Fibroblast of villous mesenchyme (primary cell): ENCODE measurements at places on chromosomes 13 and 19.

GRCh38 chr19:40302224-40303011, 17.3 kb upstream of the AKT2 start:
- no peak for DNase-seq

- no peak for DNase-seq
These were observed 587.9 kb downstream of the LMO7 start for GRCh38 chr13:76223999-76224398.

GRCh38 chr13:41061914-41062837, 867 bp downstream of the WBP4 start:
- DNase-seq: peak; percentile 89

DNA sequence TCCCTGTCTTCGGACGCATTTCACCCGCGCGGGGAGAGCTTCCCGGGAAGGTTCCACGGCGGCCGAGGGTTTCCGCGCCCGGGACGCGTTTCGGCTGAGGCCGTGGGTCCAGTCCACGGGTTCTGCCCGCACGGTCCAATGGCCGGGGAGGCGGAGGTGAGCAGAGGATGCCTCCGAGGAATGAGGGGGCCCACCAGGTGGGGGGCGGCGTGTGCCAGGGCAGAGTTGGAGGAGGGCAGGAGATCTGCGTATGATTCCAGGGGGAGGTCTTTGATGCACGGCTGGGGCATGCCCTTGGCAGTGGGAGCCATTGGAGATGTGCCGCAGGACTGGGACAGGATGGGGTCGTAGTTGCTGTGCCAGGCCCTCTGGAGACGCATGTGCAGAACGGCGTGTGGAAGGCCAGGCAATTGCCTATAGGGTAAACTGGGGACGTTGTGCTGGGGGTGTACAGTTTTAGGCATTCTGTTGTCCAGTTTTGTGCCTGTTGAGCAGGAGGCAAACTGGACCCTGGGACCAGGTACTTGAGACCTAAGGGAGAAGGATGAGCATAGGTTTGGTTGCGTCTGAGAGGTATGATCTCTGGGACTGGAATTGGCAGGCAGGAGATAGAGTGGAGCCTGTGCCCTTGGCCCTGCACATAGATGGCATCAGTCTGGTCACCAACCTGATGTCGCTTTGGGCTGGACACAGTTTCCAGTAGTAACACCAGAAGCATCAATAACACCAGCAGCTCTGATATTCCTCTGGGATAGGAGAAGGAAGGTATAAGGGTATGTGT, 751 bp downstream of the ZNF584 start:
- no peak for DNase-seq

DNA sequence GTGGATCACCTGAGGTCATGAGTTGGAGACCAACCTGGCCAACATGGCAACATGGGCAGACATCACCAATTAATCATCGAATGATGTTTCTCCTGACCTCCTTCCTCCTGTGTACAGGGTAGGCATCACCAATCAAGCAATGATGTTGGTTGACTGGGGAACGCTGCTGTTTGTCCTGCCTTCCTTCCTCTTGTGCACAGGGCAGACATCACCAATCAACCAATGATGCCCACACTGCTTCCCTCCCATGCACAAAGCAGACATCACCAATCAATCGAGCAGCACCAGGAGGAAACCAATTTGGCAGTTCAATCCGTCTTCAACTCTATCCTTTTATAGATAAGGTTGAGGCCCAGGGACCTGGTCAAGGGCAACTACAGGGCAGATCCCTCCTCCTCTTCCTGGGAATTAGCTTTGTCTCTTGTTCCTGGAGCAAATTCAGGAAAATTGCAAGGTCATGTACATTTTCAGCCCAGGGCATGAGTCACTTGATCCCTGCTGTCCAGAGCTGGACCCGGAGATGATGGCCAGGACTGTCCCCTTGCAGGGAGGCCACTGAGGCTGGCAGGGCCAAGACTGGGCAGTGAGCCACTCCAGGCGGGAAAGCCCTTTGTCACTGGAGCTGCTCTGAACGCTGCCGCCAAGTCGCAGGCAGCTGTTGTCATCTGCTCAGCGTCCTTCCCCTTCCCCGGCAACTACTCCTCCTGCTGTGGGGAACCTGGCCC, 5.3 kb upstream of the CSNK1G2 start:
- DNase-seq: no peak

DNA sequence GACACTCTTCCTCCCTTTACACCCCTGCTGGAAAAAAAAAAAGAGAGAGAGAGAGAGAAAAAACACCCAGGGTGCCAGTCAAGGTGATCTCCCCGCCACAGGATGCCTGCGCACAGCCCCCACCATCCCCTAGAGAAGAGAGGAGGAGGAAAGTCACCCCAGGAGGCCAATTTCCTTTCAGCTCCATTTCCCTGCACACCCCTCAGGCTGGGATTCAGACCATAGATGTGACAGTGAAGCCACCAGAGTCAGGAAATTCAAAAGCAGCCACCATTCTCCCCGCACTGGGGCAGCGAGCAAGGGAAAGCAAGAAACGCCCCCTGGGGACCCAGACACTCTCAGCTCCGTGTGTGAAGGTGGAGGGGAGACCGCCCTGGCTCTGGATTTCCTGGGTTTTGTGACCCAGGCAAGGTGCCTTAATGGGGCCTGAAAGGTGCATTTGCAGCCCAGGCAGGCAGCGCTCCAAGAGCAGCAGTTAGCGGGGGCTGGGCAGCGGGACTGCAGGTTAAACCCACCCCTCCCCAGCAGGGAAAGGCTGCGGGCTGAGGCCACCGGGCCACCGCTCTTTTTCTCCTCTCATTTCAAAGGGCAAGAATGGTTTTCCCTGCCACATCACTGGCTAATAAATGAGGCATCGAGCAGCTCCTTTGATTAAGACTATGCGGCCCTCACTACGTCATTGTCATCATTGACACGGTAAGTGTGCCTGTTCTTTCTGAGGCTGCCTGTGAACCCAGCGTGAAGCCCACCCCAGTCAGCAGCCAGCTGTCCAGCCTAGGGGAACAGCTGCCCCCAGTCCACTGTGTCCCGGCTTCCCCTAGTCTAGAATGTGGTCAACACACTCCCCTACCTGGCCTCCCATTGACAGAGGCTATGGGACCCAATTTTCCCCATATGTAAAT, 83.8 kb upstream of the TM9SF2 start:
- DNase-seq: no peak

GRCh38 chr13:95874286-95874685, 178.9 kb downstream of the UGGT2 start:
- no peak for DNase-seq

DNA sequence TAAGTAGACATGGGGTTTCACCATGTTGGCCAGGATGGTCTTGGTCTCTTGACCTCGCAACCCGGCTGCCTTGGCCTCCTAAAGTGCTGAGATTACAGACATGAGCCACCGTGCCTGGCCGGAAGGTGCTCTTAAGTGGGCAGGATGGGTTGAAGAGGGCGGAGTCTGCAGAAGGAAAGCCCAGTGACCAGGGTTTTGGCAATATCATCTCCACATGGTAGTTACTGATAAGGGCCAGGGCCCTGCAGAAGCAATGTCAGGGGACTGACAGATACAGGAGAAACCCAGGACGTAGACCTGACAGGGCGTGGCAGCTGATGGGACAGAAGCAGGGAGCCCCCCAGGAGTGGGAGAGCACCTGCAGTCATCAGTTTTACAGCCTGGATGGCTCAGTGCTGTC, 45.7 kb upstream of the RNF113B start:
- DNase-seq: no peak

GRCh38 chr13:36030670-36031331, 100.4 kb downstream of the DCLK1 start:
- DNase-seq: peak; percentile 73

DNA sequence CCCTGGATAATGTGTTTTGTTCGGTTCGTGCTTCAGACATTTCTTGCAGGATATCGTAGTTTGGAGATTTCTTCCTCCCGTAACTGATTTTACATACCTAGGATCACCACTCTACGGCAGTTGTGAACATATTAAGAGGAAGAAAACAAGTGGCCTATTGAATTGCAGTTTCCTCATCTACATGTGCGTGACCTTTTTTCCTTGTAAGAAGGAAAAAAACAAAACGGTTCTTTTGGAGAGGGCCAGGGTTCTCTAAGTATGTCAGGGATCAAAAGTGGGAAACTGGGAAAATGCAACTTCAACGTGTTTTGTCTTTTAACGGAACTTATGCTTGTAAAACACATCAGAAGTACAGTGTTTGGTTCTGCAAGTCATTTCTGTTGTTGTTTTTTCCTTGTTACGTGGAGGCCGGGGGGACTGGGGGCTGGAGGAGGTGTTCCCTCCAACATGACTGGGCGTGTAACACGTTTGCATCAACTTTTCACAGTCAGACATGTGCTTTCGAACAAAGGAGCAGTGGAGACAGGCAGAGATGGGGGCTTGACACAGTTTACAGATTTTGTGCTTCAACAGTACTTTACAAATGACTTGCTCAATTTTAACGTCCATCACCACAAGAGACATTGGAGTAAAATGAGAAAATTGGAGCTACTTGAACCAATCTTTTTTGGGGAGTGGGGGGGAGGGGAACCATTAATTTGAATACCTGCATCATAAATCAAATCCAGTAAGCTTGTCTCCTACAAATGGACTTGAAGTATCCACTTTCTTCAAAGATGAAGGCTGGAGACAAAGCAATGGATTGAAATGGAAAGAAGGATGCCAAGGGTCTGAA, 3.8 kb downstream of the ZC3H4 start:
- peak; percentile 62 for DNase-seq

DNA sequence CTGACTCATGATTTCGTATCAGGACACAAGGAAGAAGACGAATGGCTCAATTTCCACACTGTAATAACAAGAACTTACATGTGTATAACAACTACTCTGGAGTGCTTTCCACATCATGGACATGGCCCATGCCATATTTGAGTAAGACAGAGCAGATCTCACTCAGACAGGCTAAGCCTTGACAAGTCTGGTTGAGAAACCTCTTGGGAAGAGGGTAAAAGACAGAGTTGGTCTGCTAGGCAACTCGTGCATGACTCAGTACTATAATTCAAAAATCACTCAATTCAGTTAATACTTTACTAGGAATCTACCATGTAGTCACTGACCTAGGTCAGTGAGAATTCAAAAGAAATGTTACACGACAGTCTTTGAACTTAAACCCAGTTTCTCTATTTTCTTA, 5.7 kb upstream of the THSD1 start:
- no peak for DNase-seq

- DNase-seq: no peak
These were observed 22.5 kb upstream of the SLC35E1 start for GRCh38 chr19:16594681-16595091.

DNA sequence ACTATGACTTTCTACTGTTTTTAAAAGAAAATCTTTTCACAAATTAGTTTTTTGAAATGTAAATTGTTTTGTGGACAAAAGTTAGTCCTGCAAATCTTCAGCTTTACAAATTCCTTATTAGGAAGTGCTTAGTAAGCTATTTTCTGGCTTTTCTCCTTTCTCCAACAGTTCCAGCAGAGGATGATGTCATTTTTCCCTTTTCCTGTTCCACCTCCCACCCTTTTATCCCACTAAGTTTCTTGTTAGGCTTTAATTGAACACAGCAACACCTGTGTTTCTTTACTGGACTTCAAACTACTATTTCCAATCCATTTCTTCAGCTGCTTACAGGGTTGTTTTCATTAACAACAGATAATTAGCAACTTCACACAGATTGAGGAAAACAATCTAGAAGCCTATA, 389.2 kb downstream of the NDFIP2 start:
- peak; percentile 6 for DNase-seq

DNA sequence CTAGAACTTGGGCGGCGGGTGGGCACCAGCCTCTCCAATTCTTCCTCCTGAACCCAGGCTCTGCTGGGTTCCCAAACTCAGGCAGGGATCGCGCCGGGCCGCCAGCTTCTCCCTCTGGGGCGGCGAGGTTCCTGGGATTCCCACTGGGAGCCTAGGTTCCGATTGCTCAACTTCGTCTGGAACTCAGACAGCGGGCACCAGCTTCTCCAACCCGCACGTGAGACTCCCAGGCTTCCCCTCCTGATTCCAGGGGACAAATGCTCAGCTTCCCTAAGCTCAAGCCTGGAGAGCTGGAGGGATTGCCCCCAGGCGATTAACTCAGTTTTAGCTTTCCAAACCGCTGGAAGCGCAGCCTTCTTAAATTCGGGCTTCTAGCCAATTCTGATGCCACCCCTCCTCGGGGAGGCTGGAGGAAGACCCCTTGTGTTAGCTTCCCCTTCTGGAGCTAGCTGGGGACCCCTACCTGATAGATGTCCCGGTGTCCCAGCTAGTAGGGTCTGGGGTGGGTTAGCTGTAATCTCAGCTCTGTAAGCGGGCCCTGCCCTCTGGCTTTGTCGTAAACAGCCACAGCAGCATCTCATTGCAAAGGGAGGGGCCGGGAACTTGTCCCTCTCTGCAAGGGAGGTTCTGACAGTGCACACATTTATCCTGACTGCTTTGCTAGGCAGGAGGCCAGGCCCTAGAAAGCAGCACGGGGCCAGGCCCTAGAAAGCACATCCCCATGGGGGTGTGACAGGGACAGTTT, 671 bp downstream of the MCOLN1 start:
- DNase-seq: peak; percentile 52

DNA sequence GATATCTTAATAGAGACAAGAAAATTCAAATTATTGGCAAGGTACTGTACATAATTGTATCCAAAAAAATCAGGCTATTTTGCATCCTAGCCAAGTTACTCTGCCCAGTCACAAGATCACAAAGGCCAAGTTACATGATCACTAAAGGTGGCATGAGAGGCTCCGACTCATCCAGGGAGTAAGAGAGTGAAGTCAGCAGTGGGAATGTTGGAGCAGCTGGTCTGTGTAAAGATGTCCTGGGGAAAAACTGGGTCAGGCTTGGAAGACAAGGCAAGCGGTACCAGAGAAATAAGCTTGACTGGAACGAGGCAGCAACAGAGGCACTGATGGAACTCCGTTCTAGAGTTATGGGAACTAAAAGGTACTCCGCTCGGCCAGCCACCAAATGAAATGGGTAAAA, 50.2 kb upstream of the PSG2 start:
- no peak for DNase-seq

- DNase-seq: peak; percentile 44
These were observed 97.3 kb downstream of the SERP2 start for GRCh38 chr13:44470638-44471562.

- DNase-seq: no peak
These were observed 34.6 kb downstream of the NLRP2 start for GRCh38 chr19:55000761-55001160.

- DNase-seq: no peak
These were observed 60.1 kb downstream of the RNASEH2B start for GRCh38 chr13:50969691-50970090.

GRCh38 chr13:30985637-30986205, 53.3 kb downstream of the TEX26 start:
- peak; percentile 74 for DNase-seq
